Tracheal epithelial cell (primary cell): ENCODE measurements at places on chromosomes 7 and 10. TPM values are rescaled to one million over a fixed set of nuclear protein-coding genes. Genes with fewer than 3 reads are reported as not detected.

Gene GHRHR
- total RNA-seq: not detected in 2 replicates

Gene HMX3
- not detected in 2 replicates for total RNA-seq

Gene ZNF398
- 13.7 and 16.8 TPM in 2 replicates for total RNA-seq

Gene HOXA10
- total RNA-seq: under 0.01 and 2.2 TPM in 2 replicates

Gene TAS2R41
- not detected in 2 replicates for total RNA-seq

Gene STEAP2
- total RNA-seq: 2.7 and 8.7 TPM in 2 replicates

Gene FAM25A
- total RNA-seq: 10.8 TPM in 1 of 2 replicates, not detected in the other

Gene ANTXRL
- total RNA-seq: not detected in 2 replicates

Gene P4HA1
- 168 and 254 TPM in 2 replicates for total RNA-seq

Gene TMEM213
- not detected in 2 replicates for total RNA-seq

Gene WNT8B
- not detected in 2 replicates for total RNA-seq

Gene PON1
- not detected in 2 replicates for total RNA-seq

Gene MYL10
- not detected in 2 replicates for total RNA-seq

Gene CCDC172
- total RNA-seq: not detected in 2 replicates

Gene NKX6-2
- total RNA-seq: not detected in 2 replicates

Gene AOC1
- 0.96 TPM in 1 of 2 replicates, not detected in the other for total RNA-seq

Gene AGR3
- total RNA-seq: not detected in 2 replicates

Gene NPY4R
- total RNA-seq: not detected in 2 replicates

Gene HOXA2
- not detected in 2 replicates for total RNA-seq

Gene TMEM196
- total RNA-seq: under 0.01 TPM in 1 of 2 replicates, not detected in the other

Gene SH3PXD2A
- total RNA-seq: 13.0 and 16.6 TPM in 2 replicates

Gene URGCP
- 28.0 and 35.2 TPM in 2 replicates for total RNA-seq

Gene PAPOLB
- total RNA-seq: not detected in 2 replicates

Gene PHYHIPL
- total RNA-seq: under 0.01 TPM in 1 of 2 replicates, not detected in the other

Gene UNC5B
- 14.0 and 64.6 TPM in 2 replicates for total RNA-seq

Gene C10orf67
- total RNA-seq: not detected in 2 replicates

Gene ACHE
- total RNA-seq: 0.24 TPM in 1 of 2 replicates, not detected in the other

Gene BHLHA15
- total RNA-seq: 0.85 and 3.4 TPM in 2 replicates

Gene CRYGN
- not detected in 2 replicates for total RNA-seq

Gene PTF1A
- total RNA-seq: not detected in 2 replicates

Gene BMS1
- total RNA-seq: 13.0 and 18.1 TPM in 2 replicates

Gene CEP55
- 2.3 and 8.9 TPM in 2 replicates for total RNA-seq

Gene OR6V1
- not detected in 2 replicates for total RNA-seq

Gene TMEM176B
- not detected in 2 replicates for total RNA-seq

Gene ITPRID1
- not detected in 2 replicates for total RNA-seq

Gene GIMAP6
- under 0.01 TPM in 2 replicates for total RNA-seq

Gene NUTM2E
- total RNA-seq: 0.24 TPM in 1 of 2 replicates, not detected in the other

Gene OLAH
- 5.5 and 15.8 TPM in 2 replicates for total RNA-seq

Gene C10orf105
- total RNA-seq: not detected in 2 replicates

Gene SYT15B
- total RNA-seq: 0.21 and 0.24 TPM in 2 replicates

Gene EIF5AL1
- total RNA-seq: 0.43 and 0.48 TPM in 2 replicates

Gene OR2A5
- total RNA-seq: under 0.01 TPM in 1 of 2 replicates, not detected in the other

Gene CALML3
- 1.1 and 2.7 TPM in 2 replicates for total RNA-seq

Gene JMJD1C
- total RNA-seq: 54.1 and 75.7 TPM in 2 replicates

Gene PHKG1
- total RNA-seq: 0.21 and 1.2 TPM in 2 replicates

Gene CYP2C19
- total RNA-seq: 0.21 TPM in 1 of 2 replicates, not detected in the other

Gene ATG9B
- total RNA-seq: 0.24 TPM in 1 of 2 replicates, not detected in the other

Gene CASD1
- 8.9 and 9.6 TPM in 2 replicates for total RNA-seq

Gene COL13A1
- total RNA-seq: 0.21 and 0.72 TPM in 2 replicates

Gene ARMC3
- total RNA-seq: 0.48 and 0.64 TPM in 2 replicates

Gene KAZALD1
- total RNA-seq: 0.64 and 1.2 TPM in 2 replicates

Gene ST7
- total RNA-seq: 9.4 and 15.8 TPM in 2 replicates
